ENCODE measurements at places on chromosomes 6 and 20.

DNA sequence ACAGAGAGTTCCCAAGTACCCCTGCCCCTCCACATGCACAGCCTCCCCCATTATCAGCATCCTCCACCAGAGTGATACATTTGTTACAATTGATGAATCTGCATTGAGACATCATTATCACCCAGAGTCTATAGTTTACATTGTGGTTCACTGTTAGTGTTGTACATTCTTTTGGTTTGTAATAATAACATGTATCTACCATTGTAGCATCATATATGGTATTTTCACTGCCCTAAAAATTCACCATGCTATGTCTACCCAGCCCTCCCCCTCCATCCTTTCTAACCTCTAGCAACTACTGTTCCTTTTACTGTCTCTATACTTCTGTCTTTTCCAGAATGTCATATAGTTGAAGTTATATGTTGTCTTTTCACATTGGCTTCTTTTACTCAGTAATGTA, 273.9 kb upstream of the RNF217 start:
- no peak for DNase-seq

- DNase-seq, result no peak
Measured at GRCh38 chr6:139030228-139030963, 1.9 kb downstream of the ABRACL start.

- DNase-seq, result no peak
Measured at GRCh38 chr6:169312658-169313346, 59.2 kb upstream of the THBS2 start.

DNA sequence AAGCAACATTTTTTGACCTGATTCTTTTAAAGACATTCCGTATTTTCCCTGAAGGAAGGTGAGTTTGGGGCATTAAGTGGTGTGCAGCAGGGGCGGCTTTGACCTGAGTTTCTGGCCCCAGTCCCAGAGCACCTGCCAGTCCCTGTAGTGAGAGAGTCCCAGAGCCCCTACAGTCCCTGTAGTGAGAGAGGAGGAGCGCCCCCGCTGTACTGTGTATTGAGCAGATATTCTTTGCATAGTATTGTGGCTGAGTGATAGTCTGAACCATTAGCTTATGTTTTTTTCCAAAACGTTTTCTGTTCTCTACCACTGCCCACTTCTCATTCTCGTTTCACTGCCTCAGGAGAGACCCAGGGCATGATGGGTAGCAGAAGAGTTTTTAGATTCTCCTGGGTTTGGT, 17.2 kb upstream of the SH3BGRL2 start:
- DNase-seq, result no peak

- DNase-seq, result no peak
Measured at GRCh38 chr6:753486-753885, 60.5 kb upstream of the EXOC2 start.

- no peak for DNase-seq
Measured at GRCh38 chr6:1871724-1872315, 262.1 kb downstream of the FOXC1 start.

- no peak for DNase-seq
Measured at GRCh38 chr20:17896771-17897369, 71.7 kb downstream of the SNX5 start.

- DNase-seq, result no peak
Measured at GRCh38 chr6:137775227-137775626, 91.8 kb upstream of the TNFAIP3 start.

DNA sequence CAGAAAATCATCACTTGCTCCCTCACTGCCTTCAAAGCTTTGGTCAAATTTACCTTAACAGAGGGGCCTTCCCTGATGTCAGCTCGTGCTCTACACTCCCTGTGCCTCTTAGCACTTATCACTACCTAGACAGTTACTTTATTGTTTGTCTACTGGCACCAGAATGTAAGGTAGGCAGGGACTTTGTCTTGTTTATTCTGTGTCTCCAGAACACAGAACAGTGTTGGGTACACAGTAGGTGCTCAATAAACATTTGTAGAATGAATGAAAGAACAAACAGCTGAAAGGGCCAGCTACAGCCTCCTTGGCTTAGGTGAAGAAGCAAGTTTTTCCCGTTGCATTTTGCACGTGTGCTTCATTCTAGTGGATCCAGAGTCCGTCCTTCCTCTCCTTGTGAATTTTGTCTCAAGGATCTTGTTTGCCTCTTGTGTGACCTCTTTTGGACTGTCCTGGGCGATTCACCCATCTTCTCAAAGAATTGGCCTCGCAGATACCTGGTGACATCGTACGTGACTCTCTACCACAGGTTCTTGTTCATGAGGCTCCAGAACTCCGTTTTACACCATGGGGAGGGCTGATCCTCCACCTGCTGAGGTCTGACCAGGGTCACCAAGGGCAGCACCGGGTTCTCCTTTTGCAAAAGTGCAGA, 84.2 kb upstream of the ARMC2 start:
- no peak for DNase-seq

- no peak for DNase-seq
Measured at GRCh38 chr20:48051794-48052474, 266.7 kb upstream of the SULF2 start.

DNA sequence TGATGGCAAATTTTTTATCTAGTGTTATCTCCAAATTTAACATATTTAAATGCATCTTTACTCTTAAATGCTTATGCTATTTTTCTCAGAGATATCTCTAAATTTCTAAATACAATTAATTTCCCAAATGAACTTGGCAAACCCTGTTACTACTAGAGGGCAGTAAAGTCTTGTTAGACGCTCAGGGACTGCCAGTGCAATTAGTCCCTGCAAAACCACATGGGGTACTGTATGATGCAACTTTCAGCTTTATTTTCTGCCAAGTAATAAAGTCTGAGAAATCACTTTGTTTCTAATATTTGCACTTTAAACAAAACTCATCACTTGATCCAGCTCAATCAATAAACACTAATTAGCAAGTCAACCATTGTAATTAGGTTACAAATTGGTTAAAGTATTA, 76.0 kb upstream of the ADGRB3 start:
- DNase-seq, result no peak

- DNase-seq, result no peak
Measured at GRCh38 chr6:161584051-161584450, 310.2 kb upstream of the AGPAT4 start.

- no peak for DNase-seq
Measured at GRCh38 chr6:111819458-111819857, 53.8 kb downstream of the FYN start.

DNA sequence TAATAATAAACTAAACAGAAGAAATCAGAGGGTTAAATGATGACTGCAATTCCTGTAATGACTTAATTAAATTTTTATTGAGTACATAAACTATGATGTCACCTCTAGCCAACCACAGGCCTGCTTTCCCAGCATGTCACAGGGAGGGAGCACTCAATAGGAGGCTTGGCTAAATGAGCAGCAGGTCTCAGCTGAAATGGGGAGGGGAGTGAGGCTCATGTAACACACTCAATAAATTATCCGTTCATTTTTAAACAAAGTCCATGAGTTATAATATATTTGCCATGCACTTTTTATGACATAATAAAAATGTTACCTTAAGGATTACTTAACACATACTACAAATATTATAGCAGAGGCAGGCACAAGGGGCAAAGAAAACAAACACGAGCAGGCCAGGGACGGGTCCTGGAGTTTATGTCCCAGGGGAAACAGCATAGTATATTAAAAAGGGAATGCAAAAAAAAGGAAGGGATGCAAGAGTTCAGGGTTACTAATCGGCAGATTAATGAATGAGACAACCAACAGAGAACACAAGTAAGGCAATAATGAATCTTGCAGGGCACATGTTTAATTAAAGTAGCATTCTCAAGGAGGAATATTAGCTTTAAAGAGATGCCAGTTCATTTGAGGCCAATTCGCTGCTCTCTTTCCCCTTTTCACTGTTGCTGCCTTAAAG, 27.1 kb upstream of the FAM83C start:
- DNase-seq, result no peak

- no peak for DNase-seq
Measured at GRCh38 chr6:111763381-111763780, 109.9 kb downstream of the FYN start.

GRCh38 chr6:22444330-22444729, 125.0 kb upstream of the HDGFL1 start:
- DNase-seq, result no peak

DNA sequence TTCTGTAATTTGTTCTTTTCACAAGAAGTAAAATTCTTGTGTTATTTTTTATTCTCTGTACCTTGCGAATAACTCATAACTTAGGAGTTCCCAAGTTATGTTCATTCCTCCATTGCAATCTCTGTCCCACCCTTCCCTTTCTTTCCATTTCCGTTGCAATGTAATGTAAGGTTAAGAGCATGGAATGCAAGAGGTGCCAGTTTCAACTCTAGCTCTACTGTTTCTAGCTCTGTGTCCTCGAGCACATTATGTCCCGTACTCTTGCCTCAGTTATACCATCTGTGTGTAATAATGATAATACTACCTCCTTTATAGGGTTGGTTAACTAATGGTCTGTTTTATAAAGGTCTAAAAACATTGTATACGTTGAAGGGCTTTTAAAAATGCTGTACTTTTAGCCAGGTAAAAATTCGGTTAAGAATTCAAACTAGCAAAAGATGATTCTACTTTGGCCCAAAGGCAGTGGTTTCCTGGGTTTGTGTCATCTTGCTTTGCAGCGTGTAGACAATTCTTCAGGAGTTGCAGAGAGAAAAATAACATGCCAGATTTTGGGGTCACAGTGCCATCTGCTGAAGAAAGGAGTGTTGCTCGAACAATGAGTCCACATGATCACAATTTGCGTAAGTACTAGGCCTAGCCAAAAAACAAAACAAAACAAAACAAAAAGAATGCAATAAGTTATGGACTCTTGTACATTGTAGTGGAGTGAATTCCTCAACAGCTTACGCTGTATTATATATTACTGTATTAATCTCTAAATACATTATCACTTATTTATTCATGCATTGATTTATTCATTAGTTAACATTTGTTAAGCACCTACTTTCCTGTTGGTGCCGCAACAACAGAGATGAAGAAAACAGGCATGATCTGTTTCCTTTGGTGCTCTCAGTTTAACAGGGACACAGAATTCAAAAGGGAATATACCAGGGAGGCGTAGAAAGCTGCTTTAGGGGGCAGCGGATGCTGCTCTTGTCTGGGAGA, 10.0 kb upstream of the PFDN4 start:
- DNase-seq, result no peak

DNA sequence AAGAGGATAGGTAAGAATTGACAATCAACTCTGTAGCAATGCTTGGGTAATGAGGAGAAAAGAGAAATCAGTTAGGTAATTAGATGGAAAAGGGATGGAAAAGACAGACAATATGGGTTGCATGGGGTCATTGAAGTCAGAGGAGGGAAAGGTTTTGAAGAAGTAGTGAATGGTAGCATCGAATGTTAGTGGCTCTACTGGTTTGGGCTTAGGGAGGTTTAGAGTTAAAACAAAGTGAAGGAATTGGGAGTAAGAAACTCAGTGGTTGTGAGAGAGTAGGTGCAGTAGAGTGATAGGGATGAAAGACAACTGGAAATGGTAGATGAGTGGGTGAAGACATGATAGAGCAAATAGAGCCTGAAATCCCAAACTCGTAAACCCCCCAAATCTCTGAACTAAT, 140.1 kb upstream of the ZFP64 start:
- no peak for DNase-seq

GRCh38 chr6:3501826-3502500, 45.1 kb upstream of the SLC22A23 start:
- no peak for DNase-seq

DNA sequence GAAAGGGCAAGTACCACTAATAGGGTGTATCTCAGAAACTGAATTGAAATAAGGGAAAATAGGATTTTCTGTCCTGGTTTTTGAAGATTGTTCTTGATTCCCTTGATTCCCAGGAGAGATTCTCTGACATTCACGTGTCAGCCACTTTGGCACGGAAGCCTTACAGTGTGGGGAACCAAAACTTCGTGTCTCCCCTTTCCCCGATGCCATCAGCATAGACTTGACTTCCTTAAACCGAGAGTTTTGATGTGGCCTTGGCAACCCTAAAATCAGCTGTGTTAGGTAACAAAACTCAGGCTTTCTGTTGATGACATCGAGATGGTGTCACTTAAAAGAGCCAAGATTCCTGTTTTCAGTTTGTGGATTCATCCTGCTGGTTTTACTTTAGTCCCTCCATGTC, 7.5 kb downstream of the HMGN4 start:
- DNase-seq, result no peak

DNA sequence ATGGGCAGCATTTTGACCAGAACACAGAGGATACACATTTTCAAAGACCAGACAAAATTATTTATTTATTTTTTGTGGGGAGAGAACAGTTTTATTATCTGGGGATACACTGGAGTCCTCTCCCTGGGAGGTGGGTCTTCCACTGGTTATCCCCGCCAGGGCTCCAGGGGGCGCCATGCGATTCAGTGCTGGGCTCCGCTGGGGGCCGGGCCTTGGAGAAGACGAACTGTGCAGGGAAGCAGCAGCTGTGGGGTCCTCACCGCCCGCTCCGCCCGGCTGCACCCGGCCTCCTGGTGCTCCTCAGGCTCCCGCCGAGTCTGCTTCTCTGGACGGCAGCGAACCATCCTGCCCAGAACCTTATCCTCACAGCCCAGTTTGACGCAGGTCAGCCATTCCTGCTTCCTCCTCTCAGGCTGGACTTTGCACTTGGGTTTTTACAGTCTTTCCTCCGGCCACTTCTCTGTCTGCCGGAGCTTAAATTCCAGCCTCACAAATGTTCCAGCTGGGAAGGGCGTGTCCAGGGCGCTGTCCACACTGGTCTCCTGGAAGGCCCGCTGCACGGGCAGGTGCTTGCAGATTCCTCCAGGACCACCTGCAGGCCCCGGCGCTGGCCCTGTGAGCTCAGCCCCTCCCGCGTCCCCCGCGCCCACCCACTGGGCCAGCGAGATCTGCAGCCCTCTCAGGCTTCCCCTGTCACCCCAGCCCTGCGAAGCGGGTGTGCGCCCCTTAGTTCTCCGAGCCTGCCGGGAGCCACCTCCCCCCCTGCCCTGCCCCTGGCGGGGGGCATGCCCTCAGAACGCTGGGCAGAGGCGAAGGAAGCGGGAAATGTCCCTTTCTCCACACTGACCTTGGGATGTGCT, 1830.0 kb upstream of the DEFB115 start:
- no peak for DNase-seq

GRCh38 chr6:17884498-17885478, 102.6 kb downstream of the KIF13A start:
- no peak for DNase-seq

GRCh38 chr6:7261852-7262461, 51.0 kb downstream of the SSR1 start:
- DNase-seq, result no peak

GRCh38 chr6:43775535-43775885, 5.5 kb downstream of the VEGFA start:
- no peak for DNase-seq

DNA sequence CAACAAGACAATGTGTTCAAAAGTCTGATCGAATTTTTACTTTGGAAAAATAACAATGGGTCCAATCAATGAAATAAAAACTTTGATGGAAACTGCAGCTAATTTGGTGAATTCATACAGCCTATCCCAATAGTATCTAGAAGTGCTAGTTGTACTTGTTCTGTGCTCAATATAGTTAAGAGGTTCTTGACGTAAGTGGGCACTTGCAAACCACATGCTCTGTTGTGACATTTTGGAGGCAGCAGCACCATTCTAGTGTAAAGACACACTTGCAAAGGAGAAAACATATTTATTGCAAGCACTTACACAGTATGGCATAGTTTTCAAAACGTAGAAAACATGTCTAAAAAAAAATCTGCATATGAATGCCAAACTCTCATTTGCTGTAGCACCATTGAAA, 6.7 kb upstream of the KLHL31 start:
- DNase-seq, result no peak
